ENCODE measurements at places on chromosomes 7 and 10.
A peak's percentile ranks its signal among the peaks of the same experiment; 100 is the strongest.

DNA sequence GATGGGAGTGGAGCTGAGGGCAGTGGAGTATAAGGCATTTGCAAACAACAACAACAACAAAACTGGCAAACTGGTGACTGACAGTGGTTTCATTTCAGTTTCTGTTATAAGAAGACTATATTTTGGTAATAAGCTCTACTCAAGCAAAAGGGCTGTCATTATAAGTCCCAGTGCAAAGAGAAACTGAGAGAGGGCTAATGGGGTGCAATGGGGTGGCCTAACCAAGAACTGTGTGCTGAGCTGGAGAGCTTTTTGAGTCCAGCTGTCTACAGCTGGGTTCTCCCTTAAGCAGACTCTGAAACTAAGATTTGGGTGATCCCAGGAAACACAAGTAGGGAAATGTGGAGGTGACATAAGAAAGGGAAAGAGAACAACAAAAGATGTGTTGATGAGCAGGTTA is 439.3 kb downstream of the ADRA2A start:
- no peaks in the 10 kb centered on the region for H3K36me3 ChIP-seq
- H3K27ac ChIP-seq: no peak overlapping the region
- H3K27me3 ChIP-seq: no peaks in the 10 kb centered on the region
- no peak overlapping the region for H3K4me3 ChIP-seq
- H3K4me1 ChIP-seq: no peaks in the 10 kb centered on the region
- no peak for DNase-seq

- peaks cover 79% of the 10 kb centered on the region for H3K27me3 ChIP-seq
- no peak overlapping the region for H3K4me3 ChIP-seq
- peaks cover 57% of the 10 kb centered on the region for H3K4me1 ChIP-seq
- DNase-seq: no peak
These were observed 347 bp downstream of the LBX1 start for GRCh38 chr10:101228966-101229265.

DNA sequence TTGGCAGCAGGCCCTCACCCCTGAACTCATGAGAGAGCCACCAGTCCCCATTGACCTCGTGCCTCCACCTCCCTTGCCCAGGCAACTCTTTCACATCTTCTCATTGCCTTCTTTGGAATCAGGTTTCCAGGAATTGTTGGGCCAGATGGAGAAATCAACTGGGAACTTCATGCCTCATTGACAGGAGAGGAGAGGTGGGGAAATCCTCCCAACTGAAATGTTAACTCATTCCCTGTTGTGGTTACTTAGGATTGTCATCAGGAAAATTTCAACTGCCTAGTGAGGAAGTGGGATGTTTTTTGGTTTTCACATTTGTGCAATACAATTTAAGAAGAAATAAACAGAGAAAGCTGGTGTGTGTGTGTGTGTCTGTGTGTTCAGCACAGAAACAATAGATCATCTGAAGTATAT is 106.6 kb upstream of the INHBA start:
- no peaks in the 10 kb centered on the region for H3K27me3 ChIP-seq
- H3K4me3 ChIP-seq: no peak overlapping the region
- H3K4me1 ChIP-seq: no peaks in the 10 kb centered on the region
- no peak for DNase-seq
- no peaks in the 10 kb centered on the region for H3K36me3 ChIP-seq
- no peak overlapping the region for H3K27ac ChIP-seq

- no peak for DNase-seq
- H3K27me3 ChIP-seq: no peaks in the 10 kb centered on the region
- H3K27ac ChIP-seq: no peak overlapping the region
- no peak overlapping the region for H3K4me3 ChIP-seq
- H3K36me3 ChIP-seq: no peaks in the 10 kb centered on the region
- peaks cover 12% of the 10 kb centered on the region for H3K4me1 ChIP-seq
These were observed 31.2 kb downstream of the KAT6B start for GRCh38 chr10:74857586-74857985.

- peaks cover 7% of the 10 kb centered on the region for H3K27me3 ChIP-seq
- H3K4me3 ChIP-seq: no peak overlapping the region
- H3K4me1 ChIP-seq: no peaks in the 10 kb centered on the region
These were observed 60.1 kb downstream of the DIP2C start for GRCh38 chr10:629186-629998.

GRCh38 chr10:48634198-48634983 is 29.5 kb upstream of the ARHGAP22 start:
- no peaks in the 10 kb centered on the region for H3K36me3 ChIP-seq
- no peak overlapping the region for H3K27ac ChIP-seq
- peaks cover 19% of the 10 kb centered on the region for H3K4me1 ChIP-seq
- H3K27me3 ChIP-seq: peaks cover 17% of the 10 kb centered on the region
- DNase-seq: no peak

GRCh38 chr7:36683695-36684357 is 40.5 kb downstream of the AOAH start:
- no peak overlapping the region for H3K27ac ChIP-seq
- H3K4me3 ChIP-seq: no peak overlapping the region
- H3K4me1 ChIP-seq: peaks cover 7% of the 10 kb centered on the region
- no peak for DNase-seq
- H3K36me3 ChIP-seq: no peaks in the 10 kb centered on the region
- no peaks in the 10 kb centered on the region for H3K27me3 ChIP-seq

DNA sequence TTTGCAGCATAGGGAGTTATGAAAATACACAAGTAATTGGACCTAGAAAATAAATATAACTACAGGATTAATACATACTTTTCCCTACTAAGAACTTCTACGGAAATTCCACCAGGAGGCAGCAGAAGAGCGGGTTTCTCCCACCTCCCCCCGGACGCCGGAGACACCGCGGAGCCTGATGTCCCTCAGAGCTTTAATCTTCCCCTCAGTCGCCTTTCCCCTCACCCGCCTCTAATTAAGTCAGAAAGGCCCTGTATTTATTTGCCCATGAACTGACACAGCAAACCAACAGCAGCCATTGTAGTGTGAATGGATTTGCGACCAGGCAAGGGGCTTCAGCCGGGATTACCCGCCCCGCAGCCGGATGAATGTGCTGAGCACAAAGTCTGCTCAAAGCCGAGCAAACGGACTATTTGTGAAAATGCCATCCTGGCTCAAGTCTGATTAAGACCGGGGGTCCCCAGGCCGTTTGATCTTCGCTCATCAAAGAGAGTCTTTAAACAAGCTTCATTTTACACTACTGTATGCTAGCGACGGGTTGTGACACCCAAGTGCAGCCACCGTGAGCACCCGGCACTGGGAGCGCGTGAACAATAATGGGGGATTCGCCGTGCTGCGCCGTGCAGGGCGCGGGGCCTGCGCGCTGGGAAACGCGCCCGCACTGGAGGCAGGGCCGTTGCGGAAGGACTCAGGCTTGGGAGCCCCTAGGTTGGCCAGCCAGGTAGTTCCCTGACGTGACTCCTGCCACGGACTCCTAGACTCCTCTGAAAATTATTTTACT is 5.6 kb upstream of the DKK1 start:
- H3K27me3 ChIP-seq: peaks cover 16% of the 10 kb centered on the region
- no peak for DNase-seq
- H3K4me3 ChIP-seq: peak overlapping the region; percentile 14
- no peaks in the 10 kb centered on the region for H3K36me3 ChIP-seq
- no peaks in the 10 kb centered on the region for H3K4me1 ChIP-seq

GRCh38 chr10:11538834-11539190 is 72.6 kb downstream of the USP6NL start:
- H3K36me3 ChIP-seq: no peaks in the 10 kb centered on the region
- no peak overlapping the region for H3K27ac ChIP-seq
- DNase-seq: no peak
- no peak overlapping the region for H3K4me3 ChIP-seq

DNA sequence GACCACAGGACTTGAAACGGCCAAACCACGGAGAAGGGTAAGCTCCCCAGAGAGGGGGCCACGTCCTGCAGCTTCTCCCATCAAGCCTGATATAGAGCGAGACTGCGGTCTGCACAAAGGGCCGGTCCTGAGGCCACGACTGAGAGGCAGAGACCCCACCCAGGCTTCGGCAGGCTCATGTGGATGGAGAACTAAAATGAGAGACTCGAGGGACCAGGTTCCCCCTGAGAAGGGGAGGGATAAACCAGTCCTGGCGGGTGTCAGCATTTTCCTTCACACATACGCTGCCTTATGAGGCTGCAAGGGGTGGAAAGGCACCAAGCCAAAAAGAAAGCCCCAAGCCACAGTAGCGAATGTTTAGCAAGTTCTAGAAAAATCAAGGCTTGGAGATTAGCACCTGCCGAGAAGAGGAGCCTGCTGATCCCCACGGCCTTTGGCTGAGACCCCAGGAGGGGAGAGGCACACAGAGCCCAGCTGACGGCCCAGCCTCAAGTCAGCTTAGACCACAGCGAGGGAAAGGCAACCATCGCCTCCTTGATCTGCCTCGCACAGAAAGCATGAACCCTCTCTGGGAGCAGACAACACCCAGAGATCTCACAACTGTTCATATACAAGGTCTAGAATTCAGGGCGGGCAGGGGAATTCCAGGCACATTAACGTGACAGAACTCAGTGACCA is 92.6 kb upstream of the RNF32 start:
- no peak overlapping the region for H3K4me3 ChIP-seq
- H3K27ac ChIP-seq: no peak overlapping the region
- no peaks in the 10 kb centered on the region for H3K36me3 ChIP-seq
- H3K4me1 ChIP-seq: no peaks in the 10 kb centered on the region
- peaks cover 4% of the 10 kb centered on the region for H3K27me3 ChIP-seq

- H3K36me3 ChIP-seq: peaks cover 3% of the 10 kb centered on the region
- H3K27ac ChIP-seq: no peak overlapping the region
- no peaks in the 10 kb centered on the region for H3K27me3 ChIP-seq
- no peak overlapping the region for H3K4me3 ChIP-seq
These were observed 67.5 kb downstream of the AMZ1 start for GRCh38 chr7:2755531-2755930.
